ENCODE measurements at places on chromosomes 5 and 9.

DNA sequence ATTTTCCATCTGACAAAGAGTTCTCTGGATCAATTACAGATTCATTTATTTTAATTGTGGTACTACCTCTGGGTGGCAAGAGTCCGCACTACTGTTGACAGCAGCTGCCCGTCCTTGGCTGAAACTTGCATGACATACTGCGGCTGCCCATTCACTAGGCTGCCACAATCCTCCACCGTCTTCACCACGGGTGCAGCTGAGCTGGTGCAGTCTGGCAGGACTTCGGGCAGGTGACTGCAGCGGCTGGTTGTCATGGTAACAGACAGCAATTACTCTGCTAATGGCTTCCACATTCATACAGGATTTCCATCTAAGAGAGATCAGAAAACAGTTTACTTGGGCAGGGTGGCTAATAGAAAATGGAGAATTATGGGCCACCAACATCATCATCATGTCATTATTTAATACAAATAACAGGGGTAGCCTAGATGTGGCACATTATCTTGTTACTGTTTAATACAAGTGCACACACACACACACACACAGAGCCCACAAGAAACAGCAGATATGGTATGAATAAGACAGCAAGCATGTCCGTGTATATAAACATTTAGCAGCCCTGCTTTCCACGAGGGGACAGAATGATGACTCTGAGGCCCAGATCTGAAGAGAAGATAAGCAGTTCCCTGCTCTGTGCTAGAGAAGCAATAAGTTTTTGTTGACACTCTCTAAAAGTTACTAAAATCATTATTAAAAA lies 112.3 kb downstream of the MARCHF3 start:
- no peak for DNase-seq

- no peak for DNase-seq
Measured at GRCh38 chr5:106267256-106267655, 1403.5 kb downstream of the EFNA5 start.

- DNase-seq, result no peak
Measured at GRCh38 chr5:158023266-158023665, 164.3 kb upstream of the CLINT1 start.

GRCh38 chr9:14027116-14027800 lies 286.7 kb downstream of the NFIB start:
- no peak for DNase-seq

DNA sequence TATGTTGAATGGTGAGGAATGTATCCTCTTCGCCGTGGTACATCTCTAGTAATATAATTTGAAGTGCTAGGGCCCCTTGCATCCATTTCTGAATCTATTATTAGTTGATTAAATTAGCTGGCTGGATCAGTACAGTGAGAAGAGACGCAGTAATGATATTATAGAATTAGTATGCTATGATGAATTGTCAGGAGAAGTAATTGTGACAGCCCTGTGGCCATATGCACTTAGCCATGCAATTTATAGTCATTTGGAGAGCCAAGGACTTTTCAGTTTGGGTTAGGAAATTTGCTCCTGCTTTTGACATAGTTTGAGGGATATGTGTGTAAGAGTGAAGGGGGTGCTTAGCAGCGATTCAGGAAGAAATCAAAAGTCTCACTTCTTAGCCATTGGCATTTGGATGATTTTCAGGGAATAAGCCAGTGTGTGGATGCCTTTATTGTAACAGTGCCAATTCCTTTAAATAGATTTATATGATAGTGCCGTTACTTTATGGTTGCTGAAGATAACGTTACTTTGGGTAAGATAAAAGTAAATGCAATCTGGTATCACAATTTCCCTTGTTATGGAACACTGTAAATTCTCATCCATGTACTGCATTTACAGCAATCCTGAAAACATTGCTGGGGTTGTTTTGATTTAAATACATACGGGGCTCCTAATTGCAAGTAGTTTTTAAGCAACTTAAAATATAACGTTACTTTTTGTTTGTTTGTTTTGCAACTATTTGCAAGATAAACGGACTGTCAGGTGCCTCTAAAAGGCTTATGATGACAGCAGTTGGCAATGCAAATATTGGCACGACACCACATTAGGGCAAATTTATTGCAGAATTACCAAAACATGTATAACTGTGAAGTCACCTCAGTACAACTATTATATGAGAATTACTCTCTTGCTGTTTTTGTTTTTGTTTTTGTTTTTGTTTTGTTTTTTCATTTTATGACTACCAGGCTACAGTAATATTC lies 875.4 kb upstream of the WWC1 start:
- DNase-seq, result no peak

GRCh38 chr5:91474201-91474600 lies 91.1 kb upstream of the ARRDC3 start:
- DNase-seq, result no peak

- DNase-seq, result no peak
Measured at GRCh38 chr5:124614836-124615385, 131.5 kb downstream of the ZNF608 start.

DNA sequence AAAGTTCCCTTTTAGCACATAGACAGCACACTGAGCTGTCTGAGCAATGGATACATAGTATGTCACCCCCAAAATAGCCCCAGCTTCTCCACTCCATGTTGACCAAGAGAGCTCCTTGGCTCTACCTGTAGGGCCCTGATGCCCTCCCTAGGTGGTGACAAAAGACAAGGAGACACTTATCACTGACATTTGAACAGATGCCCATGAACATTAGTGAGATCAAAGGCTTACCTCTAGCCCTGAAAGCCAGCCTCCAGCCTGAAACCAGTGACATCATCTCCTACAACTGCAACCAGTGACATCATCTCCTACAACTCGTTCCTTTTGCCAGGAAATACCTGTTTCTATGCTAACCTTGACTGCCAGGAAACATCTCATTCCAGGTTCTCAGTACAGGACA lies 122.7 kb downstream of the FSTL4 start:
- DNase-seq, result no peak

DNA sequence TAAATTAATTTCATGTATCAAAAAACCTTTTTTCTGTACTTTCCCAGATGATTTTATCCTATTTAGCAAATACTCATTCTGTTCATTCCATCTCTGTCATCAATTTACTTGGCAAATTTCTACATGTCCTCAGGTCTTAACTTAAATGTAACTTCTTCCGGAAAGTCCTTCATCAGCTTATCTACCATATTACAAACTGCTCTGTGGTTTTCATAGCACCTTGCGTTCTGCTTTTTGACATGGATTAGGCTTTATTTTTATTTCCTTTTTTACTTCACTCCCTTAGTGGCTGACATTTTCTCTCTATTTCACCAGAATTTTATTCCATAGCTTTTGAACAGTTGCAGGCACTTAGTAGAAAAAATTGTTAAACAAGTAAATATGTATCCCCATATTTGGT lies 1040.8 kb downstream of the TAF11L14 start:
- no peak for DNase-seq

GRCh38 chr5:133284306-133284705 lies 232.5 kb downstream of the HSPA4 start:
- no peak for DNase-seq

DNA sequence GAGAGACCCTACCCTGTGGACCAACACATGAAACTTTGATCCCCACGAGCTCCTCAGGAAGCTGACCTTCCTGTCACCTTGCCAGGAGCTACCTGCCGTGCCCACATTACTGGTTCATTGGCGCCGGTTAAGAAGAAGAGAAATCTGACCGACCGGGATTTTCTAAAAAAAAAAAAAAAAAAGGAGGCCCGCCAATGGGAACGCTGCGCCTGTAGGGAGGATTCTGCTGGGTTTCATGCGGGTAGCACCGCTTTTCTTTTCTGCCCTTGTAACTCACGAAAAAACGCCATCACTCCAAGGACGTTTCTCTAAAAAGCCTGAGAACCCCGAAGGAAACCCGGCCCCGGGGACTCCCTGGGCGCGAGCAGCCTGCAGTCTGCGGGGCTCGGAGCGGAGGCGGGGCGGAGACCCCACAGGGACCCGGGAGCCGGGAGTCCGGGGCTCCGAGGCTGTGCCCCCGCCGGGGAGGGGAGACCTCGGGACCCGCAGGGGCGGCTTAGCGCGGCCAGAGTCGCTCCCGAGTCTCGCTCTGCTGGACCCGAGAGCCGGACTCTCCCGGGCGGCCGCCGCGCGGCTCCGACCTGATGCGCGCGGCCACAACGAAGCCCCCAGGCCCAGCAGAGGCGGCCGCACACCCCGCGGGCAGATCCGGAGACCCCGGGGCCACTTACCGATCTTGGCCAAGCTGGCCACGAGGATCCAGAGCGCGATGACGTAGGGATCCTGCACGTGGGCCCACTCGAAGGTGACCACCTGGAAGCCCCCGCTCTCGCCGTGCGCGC lies 617 bp downstream of the SLC9A3 start:
- peak; percentile 19 for DNase-seq

DNA sequence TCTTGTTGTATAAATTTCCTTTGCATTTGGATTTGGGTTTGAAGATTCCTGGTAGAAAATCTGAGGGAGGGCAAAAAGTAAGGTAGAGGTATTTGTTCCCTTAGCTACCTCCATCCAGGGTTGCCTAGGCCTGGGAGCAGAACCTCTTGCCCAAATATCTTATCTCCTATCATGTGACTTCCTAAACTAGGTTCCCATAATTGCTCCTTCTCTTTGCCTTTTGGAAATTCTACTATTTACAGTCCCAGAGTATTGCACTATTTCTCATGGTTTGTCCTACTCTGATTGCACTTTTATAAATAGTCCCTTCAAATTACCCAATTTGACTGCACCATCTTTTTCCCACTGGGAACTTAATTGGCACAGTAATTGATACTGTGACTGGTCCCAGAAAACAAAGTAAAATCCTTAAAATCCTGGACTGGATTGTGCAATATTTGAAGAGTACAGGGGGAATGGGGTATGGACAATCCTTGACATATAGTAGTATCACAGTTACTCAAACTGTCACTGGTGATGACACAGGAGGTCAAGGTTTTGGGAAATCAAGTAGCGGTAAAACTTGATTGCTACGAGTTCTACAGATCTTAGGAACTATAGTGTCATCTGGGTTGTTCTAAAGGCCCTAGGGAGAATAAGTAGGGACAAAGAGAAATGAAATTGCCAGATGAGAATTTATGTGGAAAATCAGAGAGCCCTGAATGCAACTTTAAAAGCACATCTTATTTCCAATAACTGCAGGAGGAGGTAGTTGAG lies 31.5 kb upstream of the TMED7 start:
- DNase-seq, result no peak

- DNase-seq, result no peak
Measured at GRCh38 chr5:142984011-142984410, 213.8 kb downstream of the ARHGAP26 start.

GRCh38 chr9:93669116-93669957 lies 93.0 kb downstream of the PHF2 start:
- DNase-seq, result no peak

GRCh38 chr9:104092875-104093600 lies 1.1 kb upstream of the SMC2 start:
- DNase-seq, result no peak

DNA sequence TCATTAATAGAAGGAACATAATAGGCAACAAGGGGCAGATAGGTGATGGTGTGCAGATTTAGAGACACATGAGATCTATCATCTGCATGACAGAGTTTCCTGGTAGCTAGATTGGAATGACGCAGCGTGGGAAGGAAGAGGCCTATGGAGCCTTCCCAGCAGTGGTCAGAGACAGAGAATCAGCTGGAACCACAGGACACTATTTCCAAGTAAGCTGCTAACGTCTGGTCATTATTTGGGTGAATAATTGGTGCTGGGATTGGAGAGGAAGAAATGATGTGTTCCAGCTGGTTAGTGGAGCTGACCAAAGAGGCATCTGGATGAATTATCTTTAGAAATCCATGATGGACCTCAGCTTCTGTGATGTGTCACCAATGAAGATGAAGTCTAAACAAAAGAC lies 91.2 kb upstream of the PRR16 start:
- DNase-seq, result peak; percentile 61

DNA sequence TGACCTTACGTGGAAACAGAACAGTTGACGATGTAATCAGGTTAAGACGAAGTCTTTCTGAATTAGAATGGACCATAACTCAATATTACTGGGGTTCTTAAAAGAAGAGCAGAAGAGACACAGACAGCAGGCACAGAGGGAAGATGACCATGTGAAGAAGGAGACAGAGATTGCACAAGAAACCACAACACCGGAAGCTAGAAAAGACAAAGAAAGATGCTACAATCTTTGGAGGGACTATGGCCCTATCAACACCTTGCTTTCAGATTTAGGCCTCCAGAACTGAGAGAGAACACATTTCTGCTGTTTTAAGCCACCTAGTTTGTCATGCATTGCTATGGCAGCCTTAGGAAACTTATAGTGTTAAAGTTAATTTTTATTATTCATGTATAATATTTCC lies 27.1 kb downstream of the CDH9 start:
- DNase-seq, result no peak

DNA sequence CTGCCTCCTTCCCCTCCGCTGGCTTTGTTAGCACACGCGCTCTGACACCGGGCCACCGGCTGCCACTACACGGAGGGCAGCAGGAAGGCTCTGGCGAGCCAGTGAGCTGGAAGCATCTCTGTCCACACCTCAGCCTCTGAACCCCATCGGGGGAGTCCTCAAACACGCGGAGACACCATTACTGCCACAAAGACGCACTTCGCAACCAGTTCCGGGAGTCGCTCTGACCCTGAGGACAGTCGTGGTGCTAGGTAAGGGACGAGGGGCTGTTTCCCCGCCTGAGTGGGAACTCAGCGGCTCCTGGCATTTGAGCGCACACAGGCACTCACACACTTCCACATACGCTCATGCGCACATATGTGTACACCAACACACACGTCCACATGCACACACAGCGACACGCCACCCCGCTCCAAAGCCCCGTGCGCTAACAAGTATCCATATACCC lies 160.0 kb downstream of the C9orf152 start:
- DNase-seq, result no peak

GRCh38 chr9:32551276-32552051 lies 663 bp upstream of the SMIM27 start:
- peak; percentile 10 for DNase-seq

DNA sequence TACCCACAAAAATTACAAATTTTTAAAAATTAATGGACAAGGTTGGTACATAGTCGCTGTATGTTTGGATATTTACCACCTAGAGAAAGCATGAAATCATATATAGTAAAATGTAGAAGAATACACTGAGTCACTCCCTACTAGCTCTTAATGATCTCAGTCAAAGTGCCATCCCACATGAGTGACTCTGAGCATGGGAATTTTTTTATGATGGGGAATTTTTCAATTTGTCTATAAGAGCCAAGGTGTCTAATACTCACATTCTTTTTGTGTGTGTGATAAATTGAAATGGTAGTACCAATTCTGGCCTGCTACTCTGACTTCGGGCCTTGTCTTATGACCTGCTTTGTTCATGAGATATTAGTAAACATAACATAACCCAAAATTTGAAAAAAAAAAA lies 483.2 kb downstream of the CDH10 start:
- DNase-seq, result no peak

GRCh38 chr9:125972012-125972729 lies 225.0 kb downstream of the PBX3 start:
- no peak for DNase-seq

GRCh38 chr9:127942216-127943010 lies 4.8 kb upstream of the DPM2 start:
- DNase-seq, result peak; percentile 76

- no peak for DNase-seq
Measured at GRCh38 chr9:135328485-135329417, 150.8 kb upstream of the PPP1R26 start.

Data from AG08395 (cell line).